ENCODE measurements at places on chromosomes 7 and 10. TPM values are rescaled to one million over a fixed set of nuclear protein-coding genes. Genes with fewer than 3 reads are reported as not detected.

Gene FKBP6
- not detected for total RNA-seq

Gene POLL
- total RNA-seq, result 16.2 TPM

Gene OR2A1
- not detected for total RNA-seq

Gene NUTM2E
- not detected for total RNA-seq

GRCh38 chr10:35781643-35782035 is 139.5 kb upstream of the FZD8 start:
- DNase-seq, result no peak

DNA sequence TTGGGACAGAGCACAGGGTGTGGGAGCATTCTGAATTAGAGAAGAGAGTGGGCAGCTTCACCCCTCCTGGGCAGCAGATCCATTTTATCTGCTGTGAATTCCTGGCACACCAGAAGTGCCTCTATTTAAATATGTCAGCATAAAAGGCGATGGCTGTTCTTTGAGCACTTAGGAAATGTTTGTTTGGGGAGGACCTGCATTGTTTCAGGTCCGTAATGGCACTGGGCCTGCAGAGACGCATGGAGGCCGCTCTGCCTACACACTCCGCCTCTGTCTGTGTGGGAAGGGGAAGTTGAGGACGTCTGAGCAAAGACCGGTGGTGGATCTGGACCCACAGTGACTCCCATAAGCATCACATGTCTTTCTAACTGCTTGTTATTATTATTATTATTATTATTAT is 253.2 kb downstream of the CAMK1D start:
- DNase-seq, result no peak

DNA sequence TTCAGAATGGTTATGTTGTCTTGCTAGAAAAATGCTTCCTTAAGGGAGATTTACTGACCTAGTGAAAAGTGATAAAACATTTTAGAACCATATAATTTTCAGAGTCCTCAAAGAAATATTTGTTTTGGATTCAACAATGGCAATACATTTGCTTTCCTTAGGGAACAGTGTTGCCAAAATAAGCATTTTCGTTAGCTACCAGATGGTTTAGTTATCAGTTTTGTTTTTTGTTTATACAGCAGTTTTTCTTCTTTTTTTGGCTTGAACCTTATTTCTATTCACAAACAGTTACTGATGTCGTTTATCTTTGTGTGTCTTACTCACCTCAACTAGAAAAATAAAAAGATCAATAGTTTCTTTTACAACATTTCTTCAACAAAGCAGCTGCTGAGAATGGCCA is 48.6 kb downstream of the EXOC4 start:
- no peak for DNase-seq

- no peak for DNase-seq
Measured at GRCh38 chr10:37992083-37992482, 15.6 kb upstream of the ZNF25 start.

- DNase-seq, result no peak
Measured at GRCh38 chr10:89357975-89358374, 19.9 kb upstream of the IFIT1B start.

DNA sequence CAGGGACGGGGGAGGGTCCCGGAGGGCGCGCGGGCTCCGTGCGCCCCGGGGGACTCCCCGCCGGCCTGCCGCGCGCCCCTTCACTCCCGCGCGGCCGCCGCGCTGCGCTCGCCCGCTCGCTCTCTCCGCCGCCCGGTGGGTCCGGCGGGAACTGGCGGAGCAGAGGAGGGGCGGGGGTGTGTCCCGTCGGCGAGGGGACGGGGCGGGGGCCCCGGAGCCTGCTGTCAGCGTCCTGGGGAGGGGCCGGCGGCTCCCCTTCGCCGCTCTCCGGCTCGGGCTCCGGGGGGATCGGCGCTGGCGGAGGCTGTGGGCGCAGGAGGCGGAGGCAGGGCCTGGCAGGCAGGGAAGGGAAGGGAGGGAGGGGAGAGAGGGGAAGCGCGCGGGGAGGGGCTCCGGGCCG is at the start of gene SH3PXD2A:
TSS of gene SH3PXD2A (minus strand) at position 153 of the 400 bp plus-strand sequence. CDS start 310 bp downstream, outside the sequence.
- peak; percentile 64 for DNase-seq

DNA sequence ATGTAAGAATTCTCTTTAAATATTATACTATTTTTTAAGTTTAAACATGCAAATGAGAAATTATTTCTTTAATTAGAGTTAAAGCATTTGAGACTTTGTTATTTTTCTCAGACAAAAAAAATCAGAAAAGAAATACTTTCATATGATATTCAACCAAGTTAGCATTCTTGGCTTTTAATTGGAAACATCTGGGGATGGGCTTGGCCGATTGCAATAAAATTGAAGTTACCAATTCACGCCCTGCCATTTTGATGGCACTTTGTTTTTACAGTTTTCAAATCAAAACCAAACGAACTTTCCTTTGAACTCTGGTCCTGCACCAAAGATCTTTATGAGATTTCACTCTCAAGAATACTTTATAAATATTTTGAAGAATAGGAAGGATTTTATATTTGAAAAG is 127.7 kb downstream of the ATE1 start:
- no peak for DNase-seq

- no peak for DNase-seq
Measured at GRCh38 chr10:88693392-88694020, 12.5 kb upstream of the LIPK start.

- DNase-seq, result no peak
Measured at GRCh38 chr7:4271716-4272015, 410.4 kb upstream of the FOXK1 start.

DNA sequence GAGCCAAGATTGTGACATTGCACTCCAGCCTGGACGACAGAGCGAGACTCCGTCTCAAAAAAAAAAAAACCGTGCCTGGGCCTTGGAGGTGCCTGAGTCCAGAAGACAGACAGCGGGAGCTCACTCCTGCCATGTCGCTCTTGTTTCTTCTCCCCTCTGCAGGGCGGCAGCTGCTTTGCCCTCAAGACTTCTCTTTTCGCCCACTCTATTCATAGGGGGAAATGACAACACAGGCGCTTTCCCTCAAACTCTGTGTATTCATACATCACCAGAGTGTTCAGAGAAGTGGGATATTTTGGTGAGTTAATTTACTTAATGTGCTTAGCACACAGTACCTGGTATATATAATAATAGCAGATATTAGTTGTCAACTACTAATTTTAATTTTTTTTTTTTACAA is 44.5 kb downstream of the FOXK1 start:
- DNase-seq, result no peak

- DNase-seq, result no peak
Measured at GRCh38 chr10:79079054-79079397, 10.3 kb downstream of the ZMIZ1 start.

DNA sequence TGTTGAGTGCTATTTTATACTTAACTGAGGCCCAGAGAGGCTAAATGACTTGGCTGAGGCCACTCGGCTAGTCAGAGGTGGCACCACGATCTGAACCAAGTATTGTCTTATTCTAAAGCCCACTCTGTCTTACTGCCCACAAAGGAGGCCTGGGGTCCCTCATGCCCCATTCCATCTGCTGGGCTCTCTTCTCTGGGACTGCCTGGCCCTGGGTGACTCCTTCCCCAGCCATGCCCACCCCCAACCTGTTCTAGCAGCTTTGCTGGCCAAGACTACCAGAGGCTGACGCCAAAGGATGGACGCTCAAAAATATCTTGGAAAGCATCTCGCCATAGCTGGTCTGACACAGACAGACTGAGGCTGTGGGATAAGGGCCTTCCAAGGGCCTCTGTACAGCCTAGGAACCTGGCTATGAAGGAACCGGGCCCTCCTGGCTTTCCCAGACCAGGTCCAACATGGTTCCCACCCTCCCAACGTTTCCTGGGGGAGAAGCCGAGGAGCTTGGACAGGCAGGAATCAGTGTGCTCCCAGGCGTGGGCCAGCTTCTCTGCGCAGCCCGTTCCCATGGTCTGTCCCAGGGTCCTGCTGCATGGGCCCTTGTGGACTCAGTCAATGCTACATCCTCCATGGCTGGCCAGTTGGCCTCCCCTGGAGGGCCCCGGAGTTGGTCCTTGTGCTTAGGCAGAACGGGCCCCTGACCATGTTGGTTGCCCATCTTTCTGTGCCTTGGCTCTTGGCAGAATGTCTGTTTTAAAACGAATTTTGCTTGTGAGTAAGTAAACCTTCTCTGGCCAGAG is 11.7 kb downstream of the HSPA12A start:
- no peak for DNase-seq

GRCh38 chr7:148772297-148773089 is 73.8 kb downstream of the CUL1 start:
- DNase-seq, result no peak

Data from left cardiac atrium (tissue), 4 donors.